ENCODE measurements at places on chromosomes 2 and 18.

- DNase-seq, result peak; percentile 22
Observed at GRCh38 chr2:119647440-119648169, 31.4 kb upstream of the TMEM177 start.

DNA sequence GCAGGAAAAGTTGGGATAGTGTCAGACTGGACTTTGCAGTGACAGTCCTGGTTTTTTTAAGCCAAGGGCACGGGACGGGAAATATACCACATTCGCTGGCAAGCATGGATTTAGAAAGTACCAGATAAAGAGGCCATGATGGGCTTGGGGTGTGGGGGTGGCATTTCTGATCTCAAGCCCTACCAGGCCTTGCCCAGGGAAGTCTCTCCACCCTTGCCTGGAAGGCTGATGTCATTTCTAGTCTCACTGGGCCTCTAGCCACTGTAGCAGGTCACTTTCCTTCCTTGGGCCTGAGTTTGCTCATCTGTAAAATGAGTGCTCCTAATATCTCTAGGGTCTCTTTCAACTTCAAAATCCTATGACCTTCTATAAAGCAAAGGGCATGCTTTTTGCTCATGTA is 1.8 kb downstream of the ZBTB7C start:
- DNase-seq, result no peak

GRCh38 chr2:75558786-75559679 is 1.7 kb downstream of the EVA1A start:
- DNase-seq, result peak; percentile 88

- DNase-seq, result no peak
Observed at GRCh38 chr2:111058264-111058663, 62.5 kb upstream of the BCL2L11 start.

GRCh38 chr2:71813807-71814470 is 333.7 kb downstream of the CYP26B1 start:
- DNase-seq, result peak; percentile 74

GRCh38 chr2:162092008-162092390 is 18.0 kb upstream of the DPP4 start:
- DNase-seq, result no peak

- DNase-seq, result peak; percentile 64
Observed at GRCh38 chr2:11708106-11708505, 38.1 kb upstream of the NTSR2 start.

- no peak for DNase-seq
Observed at GRCh38 chr2:26475037-26475436, 2.9 kb downstream of the OTOF start.

Data from fibroblast of skin of right biceps (primary cell).